Activated CD4-positive, alpha-beta memory T cell treated with anti-CD3 and anti-CD28 coated beads for 36 hours (primary cell): ENCODE measurements at places on chromosomes 5 and 9. TPM values are rescaled to one million over a fixed set of nuclear protein-coding genes. Genes with fewer than 3 reads are reported as not detected.

DNA sequence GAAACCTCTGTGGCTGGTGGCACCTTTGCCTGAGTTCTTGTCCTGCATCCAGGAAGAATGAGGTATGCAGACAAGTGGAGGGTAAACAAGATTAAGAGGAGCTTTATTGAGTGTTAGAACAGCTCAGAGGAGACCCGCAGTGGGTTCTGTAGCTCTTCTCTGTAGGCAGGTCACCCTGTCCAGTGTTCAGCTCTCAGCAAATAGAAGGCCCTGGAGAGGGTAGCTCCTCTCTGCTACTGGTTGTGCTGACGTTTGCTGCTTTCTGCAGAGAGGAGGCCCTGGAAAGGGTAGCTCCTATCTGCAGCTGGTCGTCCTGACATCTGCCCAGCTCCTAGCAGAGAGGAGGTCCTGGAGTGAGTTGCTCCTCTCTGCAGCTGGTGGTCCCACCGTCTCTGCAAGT, 96.8 kb upstream of the CCDC112 start:
- H3K27ac ChIP-seq: no peak overlapping the region
- no peak for DNase-seq
- no peaks in the 10 kb centered on the region for H3K4me1 ChIP-seq
- H3K36me3 ChIP-seq: no peaks in the 10 kb centered on the region
- no peak overlapping the region for H3K4me3 ChIP-seq

PCDHGA4 gene
- 0.07 TPM for total RNA-seq

- H3K4me1 ChIP-seq: no peaks in the 10 kb centered on the region
- H3K27me3 ChIP-seq: peaks cover 4% of the 10 kb centered on the region
- no peak for DNase-seq
- H3K36me3 ChIP-seq: no peaks in the 10 kb centered on the region
- no peak overlapping the region for H3K27ac ChIP-seq
Measured at GRCh38 chr5:167720259-167720658, 571.2 kb upstream of the WWC1 start.

GRCh38 chr9:91886414-91887076, 63.5 kb downstream of the ROR2 start:
- DNase-seq: no peak
- H3K27ac ChIP-seq: no peak overlapping the region
- peaks cover 5% of the 10 kb centered on the region for H3K27me3 ChIP-seq
- H3K4me1 ChIP-seq: no peaks in the 10 kb centered on the region

DNA sequence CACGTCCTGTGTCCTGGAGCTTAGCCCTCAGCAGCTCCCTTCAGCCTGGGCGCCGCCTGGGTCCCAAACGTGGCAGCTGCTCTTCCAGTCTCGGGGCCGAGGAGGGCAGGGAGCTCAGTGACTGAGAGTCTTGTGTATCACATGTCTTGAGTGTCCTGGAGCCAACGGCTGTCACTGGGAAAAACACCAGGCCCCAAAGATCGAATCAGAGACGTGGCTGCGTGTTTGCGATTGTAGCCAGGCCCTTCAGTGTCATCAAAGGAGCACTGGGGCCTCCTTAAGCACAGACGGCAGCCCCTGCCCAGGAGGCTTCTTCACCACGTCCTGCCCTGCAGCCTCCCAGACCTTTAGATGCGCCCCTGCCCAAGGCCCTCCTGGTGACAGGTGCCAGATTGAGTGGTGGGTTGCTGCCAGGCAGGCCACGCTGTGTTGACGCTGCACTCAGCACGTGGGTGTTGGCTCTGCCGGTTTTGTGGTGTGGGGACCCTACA, 5.7 kb upstream of the EXOC3 start:
- DNase-seq: no peak
- H3K36me3 ChIP-seq: peaks cover 2% of the 10 kb centered on the region
- peaks cover 7% of the 10 kb centered on the region for H3K4me1 ChIP-seq
- H3K4me3 ChIP-seq: no peak overlapping the region
- peaks cover 6% of the 10 kb centered on the region for H3K27me3 ChIP-seq

- no peak overlapping the region for H3K4me3 ChIP-seq
- H3K27me3 ChIP-seq: no peaks in the 10 kb centered on the region
- no peak for DNase-seq
- H3K36me3 ChIP-seq: no peaks in the 10 kb centered on the region
- no peaks in the 10 kb centered on the region for H3K4me1 ChIP-seq
- H3K27ac ChIP-seq: no peak overlapping the region
Measured at GRCh38 chr9:16992138-16992537, 121.7 kb upstream of the BNC2 start.

PCDHA13 gene
- not detected for total RNA-seq

- H3K27ac ChIP-seq: no peak overlapping the region
- H3K4me3 ChIP-seq: no peak overlapping the region
- H3K27me3 ChIP-seq: no peaks in the 10 kb centered on the region
- DNase-seq: no peak
Measured at GRCh38 chr5:129971714-129972113, 67.4 kb downstream of the CHSY3 start.

GRCh38 chr9:109316207-109316640, 4.6 kb downstream of the EPB41L4B start:
- DNase-seq: no peak
- H3K27me3 ChIP-seq: peaks cover 47% of the 10 kb centered on the region
- H3K4me1 ChIP-seq: peaks cover 17% of the 10 kb centered on the region
- no peak overlapping the region for H3K27ac ChIP-seq

DNA sequence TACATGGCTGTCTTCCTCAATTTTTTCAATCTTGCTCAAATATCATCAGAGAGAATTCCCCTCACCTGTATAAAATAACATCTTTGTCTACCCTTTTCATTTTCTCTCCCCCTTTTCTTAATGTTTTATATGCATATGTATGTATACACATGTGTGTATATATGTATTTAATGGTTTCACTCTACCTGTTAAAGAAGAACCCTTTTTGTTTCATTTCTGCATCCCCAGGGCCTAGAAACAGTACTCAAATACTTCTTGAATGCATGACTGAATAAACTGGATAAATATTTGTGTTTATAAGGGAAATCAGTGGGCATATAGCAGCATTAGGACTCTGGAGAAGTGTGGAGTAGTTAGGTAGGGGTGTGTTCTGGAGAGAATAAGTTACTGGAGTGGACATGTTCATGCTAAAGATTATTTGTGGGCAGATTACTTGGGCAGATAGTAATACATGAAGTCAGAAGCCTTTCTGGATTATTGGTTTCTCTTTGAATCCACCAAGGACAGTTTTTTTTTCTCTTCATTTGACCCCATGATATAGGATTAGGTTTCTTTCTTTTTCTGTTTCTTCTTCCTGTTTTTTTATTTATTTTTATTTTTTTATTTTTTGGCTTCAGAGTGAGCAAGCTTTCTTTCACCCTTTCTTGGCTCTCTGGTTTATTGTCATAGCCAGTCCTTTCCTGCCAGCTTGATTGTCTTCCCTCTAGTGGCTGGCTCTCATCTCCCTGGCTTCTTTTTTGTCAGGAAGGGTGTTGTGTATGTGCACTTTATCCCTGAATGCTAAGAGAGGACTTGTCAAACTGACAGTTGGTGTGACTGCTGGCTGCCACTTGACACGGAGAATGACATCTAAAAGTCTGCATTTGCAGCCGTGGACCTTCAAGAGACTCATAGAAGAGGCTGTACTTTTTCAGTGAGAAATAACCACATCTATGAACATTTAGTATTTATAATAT, 89.3 kb downstream of the ZCCHC7 start:
- peaks cover 35% of the 10 kb centered on the region for H3K4me1 ChIP-seq
- no peak overlapping the region for H3K4me3 ChIP-seq
- DNase-seq: no peak
- H3K27ac ChIP-seq: no peak overlapping the region
- no peaks in the 10 kb centered on the region for H3K27me3 ChIP-seq

- DNase-seq: no peak
- H3K4me3 ChIP-seq: no peak overlapping the region
- H3K27me3 ChIP-seq: no peaks in the 10 kb centered on the region
- no peaks in the 10 kb centered on the region for H3K36me3 ChIP-seq
Measured at GRCh38 chr5:150644514-150644913, 4.1 kb downstream of the SYNPO start.

SARDH gene
- 6.5 TPM for total RNA-seq

IQGAP2 gene
- total RNA-seq: 93.0 TPM

DNA sequence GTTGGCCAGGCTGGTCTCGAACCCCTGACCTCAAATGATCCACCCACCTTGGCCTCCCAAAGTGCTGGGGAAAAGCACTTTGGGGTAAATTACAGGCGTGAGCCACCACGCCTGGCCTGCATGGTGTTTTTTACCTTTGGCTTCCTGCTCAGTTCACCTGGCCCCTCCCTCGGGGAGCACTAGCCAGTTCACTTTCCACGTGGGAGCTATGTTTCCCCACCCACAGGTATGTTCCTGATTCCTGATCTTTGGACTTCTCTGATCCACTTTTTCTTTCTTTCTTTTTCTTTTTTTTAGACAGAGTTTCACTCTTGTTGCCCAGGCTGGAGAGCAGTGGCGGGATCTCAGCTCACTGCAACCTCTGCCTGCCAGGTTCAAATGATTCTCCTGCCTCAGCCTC, 15.8 kb downstream of the DAB2IP start:
- peaks cover 16% of the 10 kb centered on the region for H3K27me3 ChIP-seq
- H3K4me1 ChIP-seq: no peaks in the 10 kb centered on the region
- no peak overlapping the region for H3K27ac ChIP-seq
- H3K4me3 ChIP-seq: no peak overlapping the region

- no peak overlapping the region for H3K27ac ChIP-seq
- H3K27me3 ChIP-seq: no peaks in the 10 kb centered on the region
- H3K4me1 ChIP-seq: peaks cover 4% of the 10 kb centered on the region
- peaks cover 6% of the 10 kb centered on the region for H3K36me3 ChIP-seq
Measured at GRCh38 chr5:32612134-32612888, 27.0 kb downstream of the SUB1 start.

ZNF367 gene
- total RNA-seq: 29.0 TPM

GRXCR2 gene
- total RNA-seq: not detected

GRCh38 chr9:120895951-120896350, 19.0 kb upstream of the PHF19 start:
- peak overlapping the region; percentile 61 for H3K27ac ChIP-seq
- H3K27me3 ChIP-seq: no peaks in the 10 kb centered on the region
- H3K4me3 ChIP-seq: no peak overlapping the region
- H3K4me1 ChIP-seq: peaks cover 78% of the 10 kb centered on the region
- DNase-seq: no peak

DNA sequence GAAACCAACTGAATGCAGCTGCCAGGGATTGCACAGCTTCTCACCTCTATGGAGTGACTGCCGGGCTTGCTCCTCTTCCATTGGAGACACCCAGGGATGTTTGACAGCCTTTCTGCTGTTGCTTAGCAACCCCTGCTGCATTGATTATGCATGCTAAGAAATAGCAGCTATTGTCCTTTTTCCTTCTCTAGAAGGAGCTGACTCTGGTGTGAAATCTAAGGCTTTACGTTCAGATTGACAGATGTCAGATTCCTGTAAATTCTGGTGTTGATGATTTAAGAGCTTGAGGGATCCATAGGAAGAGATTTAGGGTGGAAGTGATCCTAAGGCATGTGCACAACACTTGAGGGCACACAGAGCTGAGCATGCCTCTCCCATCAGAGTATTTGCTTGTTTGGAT, 267.7 kb downstream of the NTRK2 start:
- no peaks in the 10 kb centered on the region for H3K36me3 ChIP-seq
- no peak overlapping the region for H3K4me3 ChIP-seq
- no peak for DNase-seq

- no peak for DNase-seq
- H3K4me3 ChIP-seq: no peak overlapping the region
Measured at GRCh38 chr9:76619197-76619596, 145.0 kb upstream of the PCA3 start.

ZCCHC10 gene
- 25.5 TPM for total RNA-seq

SAPCD2 gene
- total RNA-seq: 6.6 TPM

- no peaks in the 10 kb centered on the region for H3K4me1 ChIP-seq
- no peaks in the 10 kb centered on the region for H3K36me3 ChIP-seq
- no peak for DNase-seq
- H3K27ac ChIP-seq: no peak overlapping the region
Measured at GRCh38 chr9:121779381-121780117, 128.1 kb downstream of the DAB2IP start.
